ENCODE measurements at places on chromosomes 1 and 21.

DNA sequence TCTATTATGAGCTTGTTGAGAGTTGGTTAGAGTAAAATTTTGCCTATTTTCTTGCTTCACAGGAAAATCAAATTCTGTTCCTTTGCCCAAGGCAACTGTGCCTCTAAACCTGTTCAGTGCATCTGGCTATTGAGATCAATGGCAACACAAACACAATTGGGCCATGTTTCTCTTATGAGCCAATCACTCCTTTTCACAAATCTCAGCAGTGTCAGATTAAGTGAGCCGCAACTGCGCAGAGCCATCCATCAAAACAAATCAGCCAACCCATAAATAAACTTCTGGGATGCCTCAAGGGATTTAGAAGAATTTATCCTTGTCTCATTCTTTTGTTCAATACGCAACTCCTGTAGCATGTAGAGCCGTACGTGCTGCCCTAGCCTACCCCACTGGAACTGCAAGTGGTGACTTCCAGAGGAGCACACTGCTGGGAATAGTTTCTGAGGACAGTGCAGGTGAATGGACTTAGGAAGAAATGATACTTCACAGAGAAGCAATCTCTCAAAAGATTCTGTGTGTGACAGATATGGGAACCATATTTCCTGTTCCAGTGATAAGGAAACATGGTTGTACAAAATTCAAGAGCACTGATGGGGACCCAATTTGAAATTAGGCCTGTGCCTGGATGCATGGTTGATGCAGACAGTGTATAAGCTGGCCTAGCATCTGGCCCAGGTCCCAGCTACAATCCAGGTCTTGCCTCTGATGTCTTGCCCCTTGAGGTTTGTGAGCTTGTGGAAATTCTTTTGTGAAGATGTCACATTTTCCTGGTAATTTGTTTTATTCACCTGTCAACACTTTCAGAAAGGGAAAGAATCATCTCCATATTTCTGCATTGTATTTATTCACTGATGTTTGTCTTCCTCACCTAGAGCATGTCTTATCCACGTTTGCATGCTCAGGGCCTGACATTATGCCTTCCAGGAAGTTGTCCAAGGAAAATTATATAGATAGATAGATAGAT lies 166.2 kb downstream of the URB2 start:
- DNase-seq = no peak

GRCh38 chr21:34704119-34704518 lies 35.3 kb downstream of the CLIC6 start:
- no peak for DNase-seq

DNA sequence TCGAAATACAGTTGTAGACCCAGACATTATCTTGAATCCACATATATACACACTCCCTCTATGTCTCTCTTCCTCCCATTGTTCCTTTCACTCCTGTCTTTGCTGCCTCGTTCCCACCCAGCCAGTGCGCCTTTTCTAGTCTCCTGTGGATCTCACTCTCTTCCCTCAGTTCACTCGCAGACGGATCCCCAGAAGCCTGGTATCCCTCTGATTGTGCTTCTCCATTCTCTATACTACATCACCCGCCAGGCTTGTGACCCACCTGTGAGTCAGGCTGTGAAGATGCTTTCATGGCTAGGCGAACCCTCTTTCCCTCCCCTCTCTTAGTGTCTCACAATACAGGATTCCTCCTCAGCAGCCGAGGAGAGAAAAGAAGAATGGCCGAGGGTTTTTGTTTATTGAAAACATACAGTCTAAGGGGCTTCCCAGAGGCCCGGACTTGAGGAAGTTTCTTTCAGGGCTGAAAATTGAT lies 1.5 kb downstream of the HCN3 start:
- no peak for DNase-seq

DNA sequence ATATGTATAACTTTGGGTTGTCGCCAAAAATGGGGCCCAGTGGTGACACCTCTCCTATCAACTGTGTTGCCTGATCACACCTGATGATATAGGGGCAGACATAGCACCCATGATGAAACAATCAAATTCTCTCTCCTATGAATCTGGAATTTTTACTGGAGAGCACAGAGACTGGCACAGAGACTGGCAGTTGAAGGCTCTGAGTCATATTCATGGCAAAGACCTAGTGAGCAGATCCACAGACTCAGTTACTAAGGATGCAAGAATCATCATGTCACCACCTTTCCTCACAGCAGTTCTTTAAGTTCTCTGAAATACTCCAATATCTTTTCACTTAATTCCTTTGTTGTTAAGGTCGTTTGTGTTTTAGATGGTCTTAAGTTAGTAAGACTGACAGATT lies 60.0 kb downstream of the APCS start:
- DNase-seq = no peak

GRCh38 chr1:58718435-58718834 lies 18.6 kb upstream of the MYSM1 start:
- no peak for DNase-seq

- DNase-seq = no peak
Measured at GRCh38 chr1:79235301-79236002, 228.9 kb upstream of the ADGRL4 start.

- no peak for DNase-seq
Measured at GRCh38 chr1:30416221-30416820, 307.1 kb downstream of the MATN1 start.

- DNase-seq = no peak
Measured at GRCh38 chr1:15290382-15290781, 43.4 kb downstream of the FHAD1 start.

GRCh38 chr1:31228986-31229385 lies 10.7 kb downstream of the NKAIN1 start:
- DNase-seq = no peak

GRCh38 chr1:222104694-222105392 lies 363.0 kb upstream of the DUSP10 start:
- DNase-seq = no peak

GRCh38 chr1:108854221-108855019 lies 2.5 kb downstream of the AKNAD1 start:
- no peak for DNase-seq

DNA sequence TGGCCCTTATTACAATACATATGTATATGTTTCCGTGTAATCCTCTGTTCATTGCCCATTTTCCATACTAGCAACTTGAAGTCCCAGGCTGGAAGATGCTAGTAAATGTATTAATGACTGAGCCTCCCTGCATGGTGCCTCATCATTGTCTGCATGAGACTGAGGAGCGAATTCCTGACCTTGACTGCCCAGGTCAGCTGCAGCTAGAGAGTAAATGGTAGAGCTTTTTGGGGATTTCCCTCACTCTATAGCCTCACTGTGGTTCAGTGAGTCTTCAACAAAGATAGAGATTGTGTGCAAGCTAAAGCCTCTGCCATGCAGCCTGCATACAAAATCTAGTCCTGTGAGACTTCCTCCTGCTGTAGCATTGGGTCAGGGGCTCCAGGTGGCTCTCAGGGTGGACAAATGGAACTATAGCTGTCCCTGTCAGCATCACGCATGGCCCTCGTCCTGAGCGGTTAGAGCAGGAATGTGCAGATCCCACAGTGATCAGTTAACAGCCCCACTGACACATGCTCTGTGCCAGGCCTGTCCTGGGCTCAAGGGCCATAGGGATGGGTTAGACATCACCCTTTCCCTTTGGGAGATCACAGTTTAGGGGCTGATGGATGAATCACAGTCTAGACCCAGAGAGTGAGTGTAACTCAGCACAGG lies 741.7 kb downstream of the MATN1 start:
- no peak for DNase-seq

DNA sequence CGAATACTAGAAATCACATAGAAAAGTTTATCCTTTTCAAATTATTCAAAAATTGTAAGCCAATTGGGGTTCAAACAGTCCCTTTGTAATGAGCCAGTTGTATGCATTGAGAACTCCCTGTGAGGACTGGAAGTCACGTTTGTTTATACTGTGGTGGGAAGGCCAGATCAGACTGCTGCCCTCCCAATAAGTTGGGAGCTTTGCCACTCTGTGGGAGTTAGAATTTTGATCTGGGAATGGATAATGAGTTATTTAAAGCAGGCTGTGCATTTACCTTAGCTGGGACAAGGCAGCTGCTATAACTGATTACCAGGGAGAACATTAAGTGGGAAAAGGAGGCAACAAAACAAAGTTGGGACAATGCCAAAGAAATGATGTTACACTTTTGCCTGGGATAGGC lies 178.8 kb downstream of the SDCCAG8 start:
- no peak for DNase-seq

- no peak for DNase-seq
Measured at GRCh38 chr1:62177621-62178020, 17.0 kb upstream of the L1TD1 start.

DNA sequence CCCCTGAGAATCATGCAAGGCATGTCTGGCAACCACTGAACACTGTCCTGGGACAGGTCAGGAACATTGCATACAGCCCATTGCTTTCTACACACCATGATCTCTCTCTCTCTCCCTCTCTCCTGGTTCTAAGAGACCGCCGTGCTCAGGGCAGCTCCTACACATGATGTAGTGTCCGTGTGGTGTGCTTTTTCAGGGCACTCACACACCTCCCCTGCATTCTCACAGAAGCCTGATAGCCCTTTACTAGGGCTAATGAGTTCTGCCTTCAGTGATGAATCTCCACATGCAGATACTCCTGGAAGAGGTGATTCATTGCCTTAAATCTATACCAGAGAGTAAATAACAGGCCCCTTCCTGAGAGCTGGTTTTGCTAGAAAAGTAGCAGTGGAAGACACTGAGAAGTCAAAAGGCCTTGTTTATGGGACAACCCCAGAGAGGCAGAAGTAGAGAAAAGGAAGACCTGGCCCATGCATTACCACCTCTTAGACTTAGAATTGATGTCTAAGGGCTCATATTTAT lies 7.2 kb upstream of the OLFML2B start:
- DNase-seq = no peak

DNA sequence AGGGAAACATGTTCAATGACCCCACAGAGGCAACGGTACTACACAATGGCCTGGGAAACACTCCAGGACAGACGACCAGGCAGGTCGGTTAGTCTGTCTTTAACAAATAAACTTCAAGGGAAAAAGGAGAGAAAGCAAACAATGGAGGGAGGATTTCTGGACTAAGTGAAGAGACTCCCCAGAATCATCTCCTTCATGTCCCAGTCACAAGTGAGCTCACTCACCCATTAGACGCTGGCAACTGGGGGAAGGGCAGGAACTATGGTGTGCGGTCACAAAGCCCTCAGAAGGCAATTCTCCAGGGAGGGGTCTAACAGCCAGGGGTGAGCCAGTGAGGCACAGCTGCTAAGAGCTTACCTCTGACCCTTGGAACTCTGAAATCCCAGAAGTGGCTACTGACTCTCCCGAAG lies 55.7 kb upstream of the NADK start:
- DNase-seq = no peak

DNA sequence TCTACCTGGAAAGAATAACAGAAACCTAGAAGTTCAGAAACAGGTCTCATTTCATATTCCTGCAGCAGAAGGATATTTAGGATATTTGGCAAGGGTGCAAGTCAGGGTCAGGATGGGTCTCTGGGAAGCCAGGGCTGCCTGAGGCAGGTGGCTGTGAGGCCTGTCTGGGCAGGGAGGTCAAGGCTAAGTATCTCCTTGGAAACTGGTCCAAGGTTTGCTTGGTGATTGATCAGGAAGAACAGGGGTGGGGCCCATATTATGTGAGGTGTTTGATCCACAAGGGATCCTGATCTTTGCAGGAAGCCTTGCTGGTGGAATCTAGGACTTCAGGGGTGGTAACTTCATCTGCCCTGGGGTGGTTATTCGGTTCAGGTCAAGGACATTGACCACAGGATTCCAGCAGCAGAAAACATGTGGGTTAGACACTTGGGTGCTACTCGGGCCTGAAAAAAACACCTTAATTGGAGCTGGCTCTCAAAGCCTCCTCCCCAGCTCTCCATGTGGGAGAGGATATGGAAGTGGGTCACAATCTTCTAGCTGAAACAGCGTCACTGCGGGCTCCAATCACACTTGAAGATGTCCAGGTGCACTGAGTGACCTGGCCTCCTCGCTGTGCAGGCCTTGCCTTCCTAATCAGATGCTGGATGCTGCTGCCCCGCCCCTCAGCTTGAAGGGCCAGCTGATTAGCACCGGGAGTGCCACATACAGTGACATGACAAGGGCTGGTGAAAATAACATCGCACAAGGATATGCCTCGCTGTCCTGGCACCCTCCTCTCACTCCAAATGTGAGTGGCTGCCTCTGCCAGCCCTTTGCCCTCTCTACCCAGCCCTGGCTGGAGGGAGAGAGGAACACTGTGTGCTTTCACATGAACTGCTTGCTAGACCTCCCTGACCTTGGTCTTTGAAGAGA lies 8.7 kb downstream of the CTNNBIP1 start:
- no peak for DNase-seq

DNA sequence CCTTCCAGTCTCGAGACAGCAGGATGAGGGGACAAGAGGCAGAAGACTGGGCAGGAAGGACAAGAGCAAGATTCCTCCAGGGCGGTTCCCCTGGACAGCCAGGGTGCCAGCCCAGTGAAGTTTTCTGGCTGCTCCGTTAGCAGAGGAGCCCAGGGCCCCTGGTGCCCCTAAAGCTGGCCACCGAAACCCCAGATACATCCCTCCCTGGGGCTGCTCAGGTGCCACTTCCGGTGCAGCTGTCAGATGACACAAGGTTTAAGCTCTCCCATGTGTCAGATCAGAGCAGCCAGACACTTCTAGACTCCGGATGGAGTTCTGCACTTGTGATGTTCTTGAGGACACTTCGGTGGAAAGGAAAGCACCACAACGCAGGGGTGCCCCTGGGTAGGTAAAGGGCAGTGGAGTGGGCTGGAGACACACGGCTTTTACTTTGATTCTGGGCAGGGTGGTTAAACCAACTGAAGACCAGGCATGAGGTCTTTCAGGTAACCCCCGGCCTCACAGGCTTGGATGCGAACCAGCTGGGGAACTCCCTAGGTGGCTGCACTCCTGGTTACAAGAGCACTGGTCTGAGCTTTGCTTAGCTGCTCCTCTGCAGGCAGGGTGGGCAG lies 85.7 kb downstream of the ITPKB start:
- DNase-seq = no peak

GRCh38 chr1:193281894-193282293 lies 95.5 kb upstream of the B3GALT2 start:
- no peak for DNase-seq

DNA sequence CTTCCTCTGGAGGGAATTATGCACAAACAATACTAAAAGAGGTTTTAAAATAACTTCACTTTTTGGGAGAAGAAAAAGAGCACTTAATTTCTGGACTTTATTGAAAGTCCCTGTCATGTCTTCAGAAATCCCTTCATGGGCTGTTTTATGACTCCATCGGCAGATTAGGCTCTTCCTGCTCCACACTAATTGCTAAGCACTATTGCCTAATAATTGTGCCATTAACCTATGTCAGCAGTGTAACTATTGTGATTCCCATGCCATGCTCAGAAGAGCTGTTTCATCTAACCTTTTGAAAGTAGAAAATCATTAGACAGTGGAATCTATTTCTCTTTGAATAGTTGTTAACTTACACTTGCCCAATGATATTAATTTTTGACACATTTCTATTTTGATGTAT lies 489.3 kb upstream of the RUNX1 start:
- no peak for DNase-seq

GRCh38 chr1:179141592-179142251 lies 59.9 kb downstream of the TOR3A start:
- no peak for DNase-seq

GRCh38 chr1:15152318-15153183 lies 996 bp upstream of the TMEM51 start:
- peak; percentile 72 for DNase-seq

Data from HuH-7.5 (cell line).